ENCODE measurements at places on chromosomes 4 and X.
A peak's percentile ranks its signal among the peaks of the same experiment; 100 is the strongest.

GRCh38 chr4:2497931-2498330 lies 29.0 kb downstream of the RNF4 start:
- peak; percentile 14 for DNase-seq

GRCh38 chr4:78219825-78220224 lies 162.7 kb downstream of the FRAS1 start:
- no peak for DNase-seq

GRCh38 chrX:44282753-44283152 lies 60.7 kb downstream of the EFHC2 start:
- DNase-seq: no peak

DNA sequence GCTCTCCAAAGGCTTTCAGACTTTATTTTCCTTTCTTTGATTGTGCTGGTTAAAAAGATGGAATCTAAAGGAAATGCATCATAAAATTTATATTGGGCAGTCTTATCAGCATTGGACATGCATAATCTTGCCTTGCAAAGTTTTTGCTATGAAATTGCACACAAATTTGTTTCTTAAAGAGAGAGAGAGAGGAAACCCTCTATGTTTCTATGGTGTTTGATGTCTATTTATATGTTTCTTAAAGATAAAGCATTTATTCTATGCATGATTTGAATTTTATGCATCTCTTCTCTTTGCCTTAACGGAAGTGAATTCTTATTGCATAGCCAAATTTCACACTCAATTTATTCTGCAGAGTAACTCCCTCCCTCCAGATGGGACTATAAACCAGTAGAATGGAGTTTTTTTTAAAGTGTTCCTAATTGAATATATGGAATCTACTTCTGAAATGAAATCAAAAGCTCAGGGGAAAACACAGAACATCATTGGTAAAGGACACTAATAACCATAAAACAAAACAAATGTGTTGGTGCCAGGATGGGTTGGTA lies 83.5 kb upstream of the PPARGC1A start:
- no peak for DNase-seq

GRCh38 chrX:149487292-149487691 lies 17.8 kb downstream of the IDS start:
- peak; percentile 45 for DNase-seq

GRCh38 chr4:174531486-174531885 lies 9.2 kb upstream of the HPGD start:
- no peak for DNase-seq

GRCh38 chr4:8129136-8129535 lies 29.5 kb downstream of the ABLIM2 start:
- no peak for DNase-seq

DNA sequence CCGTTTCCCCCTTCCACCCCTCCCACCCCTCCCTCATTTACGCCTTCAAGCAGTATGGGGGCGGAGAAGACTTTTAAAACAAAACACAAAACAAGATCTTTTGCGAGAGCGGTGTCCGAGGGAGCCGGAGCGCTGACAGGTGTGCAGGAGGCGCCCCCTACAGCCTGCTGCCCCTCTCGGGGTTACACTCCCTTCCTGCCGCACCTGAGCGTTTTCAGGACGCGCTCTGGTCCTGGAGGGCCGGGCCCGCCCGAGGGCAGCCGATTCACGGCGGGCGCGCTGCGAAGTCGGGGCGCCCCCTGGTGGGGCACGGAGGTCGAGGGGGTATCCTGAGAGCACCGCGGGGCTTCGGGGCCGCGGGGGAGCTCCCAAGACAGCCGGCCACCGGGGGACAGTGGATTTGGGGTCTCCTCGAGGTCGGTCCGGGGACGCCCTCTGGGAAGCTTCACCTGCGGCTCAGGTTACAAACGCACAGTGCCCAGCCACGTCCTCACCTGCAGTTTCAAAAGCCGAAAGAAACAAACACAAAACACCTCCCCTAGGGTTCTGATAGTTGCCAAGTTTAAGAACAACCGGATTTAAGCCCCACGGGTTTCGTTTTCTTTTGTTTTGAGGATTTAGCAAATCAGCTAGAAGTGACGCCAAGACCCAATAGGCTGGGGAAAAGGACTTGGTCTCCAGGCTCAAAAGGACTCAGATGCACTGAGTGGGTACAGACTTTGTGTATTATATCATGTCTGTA lies 8.0 kb upstream of the NEUROG2 start:
- DNase-seq: peak; percentile 74

- DNase-seq: no peak
Measured at GRCh38 chr4:109441862-109442458, 8.3 kb downstream of the SEC24B start.

DNA sequence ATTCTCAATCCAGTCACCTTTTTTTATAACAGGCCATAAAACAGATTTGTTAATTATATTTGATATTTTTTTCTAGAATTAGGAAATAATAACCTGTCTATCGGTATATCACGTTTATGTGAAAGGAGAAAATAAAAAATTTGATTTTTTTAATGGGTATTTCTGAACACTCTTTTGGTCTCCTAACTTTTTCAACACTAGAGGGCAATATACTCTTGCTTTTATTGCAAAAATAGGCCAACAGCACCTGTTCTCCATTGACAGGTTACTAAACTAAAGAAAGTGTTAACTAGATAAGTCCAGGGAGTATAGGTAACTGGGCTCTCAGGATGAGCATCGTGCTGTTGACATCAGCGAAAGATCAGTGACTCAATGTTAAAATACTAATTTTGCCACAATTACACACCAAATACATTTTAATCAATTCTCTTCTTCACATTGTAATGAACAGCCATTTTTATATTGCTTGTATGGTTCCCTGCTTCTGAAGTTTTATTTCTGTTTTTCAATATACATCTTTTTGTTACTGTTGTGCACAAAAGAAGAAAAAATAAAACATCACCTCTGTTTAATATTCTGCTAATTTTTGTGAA lies 22.8 kb downstream of the NDST4 start:
- DNase-seq: no peak

DNA sequence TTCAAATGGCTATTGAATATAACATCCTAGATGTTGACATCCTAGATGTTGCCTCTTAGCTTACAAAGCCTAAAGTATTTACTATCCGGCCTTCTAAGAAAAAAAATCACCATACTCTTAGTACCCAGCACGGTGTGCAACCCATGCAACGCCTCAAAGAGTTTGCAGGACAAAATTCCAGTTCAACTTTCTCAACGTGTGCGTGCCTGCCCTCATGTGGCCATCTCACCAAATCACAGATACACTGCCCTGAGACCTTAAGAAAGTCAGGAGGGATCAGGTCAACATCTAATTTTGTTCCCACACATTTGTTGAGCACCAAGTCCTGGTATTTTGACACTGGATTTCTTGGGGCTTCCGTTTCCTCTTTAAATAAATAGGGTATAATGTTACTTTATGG lies 68.3 kb downstream of the CRMP1 start:
- DNase-seq: no peak

GRCh38 chrX:41475191-41475590 lies 28.0 kb downstream of the NYX start:
- no peak for DNase-seq

DNA sequence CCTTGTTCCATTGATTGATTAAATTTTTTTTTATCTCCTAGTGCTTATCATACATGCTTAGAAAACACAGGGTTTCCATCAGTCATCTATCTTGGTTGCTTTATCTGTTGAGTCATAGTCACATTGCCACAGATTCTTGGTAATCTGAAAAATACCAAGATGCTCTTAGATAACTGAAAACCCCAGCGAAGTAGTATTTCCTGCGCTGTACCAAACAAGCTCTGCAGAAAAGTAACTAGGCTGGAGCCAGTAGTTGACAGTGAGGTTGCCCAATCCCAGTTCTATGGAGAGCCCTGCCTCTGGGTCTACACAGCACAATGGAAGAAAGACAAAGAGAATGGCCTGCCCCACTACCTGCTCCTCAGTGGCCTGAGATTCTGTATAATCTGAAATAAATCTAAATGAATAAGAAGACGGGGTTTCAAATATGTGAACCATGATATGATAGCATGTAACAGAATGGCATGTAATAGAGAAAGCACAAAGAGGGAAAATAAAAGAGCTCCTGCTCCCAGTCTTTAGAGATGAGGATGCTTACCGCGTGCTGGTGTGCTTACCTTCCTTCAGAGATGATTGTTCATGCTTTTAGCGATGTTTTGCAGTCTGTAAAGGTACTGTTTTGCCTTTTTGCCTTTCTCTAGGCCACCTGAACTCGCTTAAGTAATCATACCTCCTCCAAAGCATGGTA lies 55.3 kb upstream of the RAPGEF2 start:
- DNase-seq: no peak

DNA sequence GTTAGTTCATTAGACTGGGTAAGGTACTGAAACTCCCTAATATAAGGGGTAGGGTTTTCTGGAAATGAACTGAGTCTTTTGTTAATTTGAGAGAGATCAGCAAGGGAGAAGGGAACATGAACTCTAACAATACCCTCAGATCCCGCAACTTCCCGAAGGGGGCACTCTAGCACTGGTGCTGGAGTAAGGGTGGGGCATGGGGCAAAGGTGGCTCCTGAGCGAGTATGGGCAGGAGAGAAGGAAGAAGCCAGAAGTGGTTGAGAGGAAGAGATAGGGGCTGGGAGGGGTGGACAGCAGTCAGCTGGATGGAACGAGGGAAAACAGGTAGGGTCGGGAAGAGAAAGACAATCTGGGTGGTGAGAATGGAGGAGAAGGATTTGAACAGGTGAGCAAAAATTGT lies 183.2 kb upstream of the MAGEE2 start:
- no peak for DNase-seq

GRCh38 chr4:184422378-184422777 lies 52.0 kb downstream of the IRF2 start:
- DNase-seq: no peak

DNA sequence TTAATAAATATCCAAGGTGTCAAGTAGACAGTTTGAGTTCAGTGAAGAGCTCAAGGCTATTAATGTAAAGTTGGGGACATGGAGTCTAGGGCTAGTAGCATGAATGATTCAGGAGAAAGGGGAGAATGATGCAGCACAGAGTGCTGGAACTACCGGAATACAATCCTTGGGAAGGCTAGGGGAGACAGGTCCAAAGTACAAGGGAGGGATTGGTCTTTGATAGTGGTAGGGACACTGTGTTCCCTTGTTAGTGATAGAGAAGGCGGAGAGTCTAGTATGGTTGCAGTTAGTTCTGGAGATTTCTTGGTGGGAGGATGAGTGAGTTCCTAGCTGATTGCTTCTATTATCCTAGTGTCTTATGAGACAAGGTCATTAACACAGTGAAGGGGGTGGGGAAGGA lies 8.7 kb downstream of the GCNA start:
- no peak for DNase-seq

GRCh38 chr4:25811841-25812240 lies 50.9 kb downstream of the SEL1L3 start:
- DNase-seq: no peak

DNA sequence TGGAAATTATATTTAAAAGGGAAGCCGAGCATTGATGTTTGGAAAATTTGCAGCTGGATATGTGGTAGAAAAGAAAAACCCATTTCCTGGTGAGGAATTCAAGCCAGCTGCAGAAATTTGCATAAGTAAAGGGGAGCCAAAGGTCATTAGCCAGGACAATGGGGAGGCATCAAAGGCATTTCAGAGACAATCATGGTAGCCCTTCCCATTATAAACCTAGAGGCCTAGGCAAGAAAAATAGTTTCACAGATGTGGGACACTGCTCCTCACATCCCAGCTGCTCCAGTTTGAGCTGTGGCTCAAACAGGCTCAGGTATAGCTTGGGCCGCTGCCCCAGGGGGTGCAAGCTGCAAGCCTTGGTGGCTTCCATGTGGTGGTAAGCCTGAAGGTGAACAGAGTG lies 35.8 kb downstream of the NAP1L3 start:
- DNase-seq: no peak

DNA sequence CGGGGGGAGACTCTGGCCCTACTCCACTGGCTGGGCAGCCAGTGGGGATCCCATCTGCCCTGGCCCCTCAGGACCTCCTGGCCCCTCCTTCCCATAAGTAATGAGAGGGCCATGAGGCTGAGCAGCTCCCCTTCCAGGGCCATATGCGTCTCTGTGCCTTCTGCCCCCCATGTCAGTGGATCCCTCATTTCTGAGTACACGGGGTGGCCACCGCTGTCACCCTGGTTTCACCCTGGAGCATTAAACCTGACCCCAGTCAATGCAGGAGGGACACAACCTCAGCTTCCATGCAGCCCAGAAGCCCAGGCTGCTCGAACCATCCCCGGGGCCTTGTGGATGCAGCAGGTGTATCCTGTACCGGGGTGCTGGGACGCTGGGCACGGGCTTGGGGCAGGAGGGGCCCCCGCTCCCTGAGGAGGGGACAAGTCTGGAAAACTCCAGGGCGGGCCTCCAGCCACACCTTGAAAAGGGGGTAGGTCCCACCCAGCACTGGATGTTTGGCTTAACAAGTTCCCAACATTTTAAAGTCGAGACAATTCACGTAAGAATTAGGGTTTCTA lies 24.2 kb downstream of the ATP5ME start:
- no peak for DNase-seq

- DNase-seq: no peak
Measured at GRCh38 chr4:58669783-58670182, 1559.6 kb upstream of the IGFBP7 start.

DNA sequence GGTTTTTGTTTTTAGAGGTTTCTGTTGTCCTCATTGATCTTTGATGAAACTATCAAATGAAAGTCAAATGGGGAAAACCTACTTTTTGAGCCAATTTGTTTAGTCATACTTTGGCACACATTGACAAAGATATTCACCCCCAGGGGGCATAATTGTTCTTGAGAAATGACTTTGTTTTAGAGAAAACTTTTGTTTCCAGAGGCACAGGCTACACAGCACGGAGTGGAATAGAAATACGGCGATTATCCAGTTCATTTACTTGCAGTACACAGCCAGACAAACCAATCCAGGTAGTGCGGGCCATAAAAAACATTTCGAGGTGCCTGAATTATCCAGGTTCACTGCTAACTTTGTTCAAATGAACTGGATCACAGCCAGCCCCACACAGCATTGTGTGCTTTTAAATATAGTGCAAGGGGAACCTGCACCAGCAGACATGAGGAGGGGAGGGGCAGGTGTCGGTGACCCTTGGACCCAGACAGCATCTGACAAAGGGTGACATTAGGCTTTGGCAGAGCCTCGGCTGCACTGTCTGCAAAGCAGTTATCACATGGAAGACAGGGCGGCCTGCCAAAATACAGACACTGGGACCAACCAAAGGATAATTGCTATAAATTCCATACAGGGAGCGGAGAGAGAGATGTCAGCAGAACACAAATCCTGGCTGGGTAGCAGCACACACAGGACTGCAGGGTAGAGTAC lies 179.6 kb upstream of the NOCT start:
- DNase-seq: no peak

- no peak for DNase-seq
Measured at GRCh38 chr4:84498935-84499623, at the start of gene NKX6-1. TSS of gene NKX6-1 (minus strand) at chr4:84499292. CDS start at chr4:84498228, 1,064 bp downstream.

GRCh38 chr4:336099-336892 lies 1.3 kb upstream of the ZNF141 start:
- no peak for DNase-seq

All from CD4-positive, alpha-beta T cell treated with Interleukin-21 for 1 hour (primary cell).